Colonic mucosa (tissue), 4 donors: ENCODE measurements at places on chromosomes 3 and 15. TPM values are rescaled to one million over a fixed set of nuclear protein-coding genes. Genes with fewer than 3 reads are reported as not detected.

- no peaks in the 10 kb centered on the region for H3K27me3 ChIP-seq
- H3K4me3 ChIP-seq: no peak overlapping the region
- no peaks in the 10 kb centered on the region for H3K4me1 ChIP-seq
- no peak for DNase-seq
- H3K27ac ChIP-seq: no peak overlapping the region
These were observed 189.8 kb upstream of the PROK2 start for GRCh38 chr3:71974786-71975185.

Gene CISH
- 19.6 TPM for total RNA-seq

DNA sequence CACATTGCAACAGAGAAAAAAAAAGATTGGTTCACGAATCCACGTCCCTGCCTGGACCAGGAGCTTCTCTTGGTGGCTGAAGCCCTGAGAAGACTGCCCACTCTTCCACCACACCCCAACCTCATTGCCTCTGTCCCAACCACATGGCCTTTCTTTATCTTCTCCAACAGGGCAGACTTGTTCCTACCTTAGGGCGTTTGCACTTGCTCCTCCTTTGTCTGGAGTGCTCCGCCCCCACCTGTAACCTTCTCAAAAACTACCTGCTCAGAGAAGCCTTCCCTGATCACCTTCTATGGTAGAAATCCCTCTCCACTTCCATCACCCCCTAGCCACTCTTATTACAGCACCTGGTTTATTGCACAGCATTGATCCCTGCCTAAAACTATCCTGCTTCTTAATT lies 64.7 kb downstream of the ITGA11 start:
- H3K27ac ChIP-seq: no peak overlapping the region
- H3K27me3 ChIP-seq: no peaks in the 10 kb centered on the region
- no peak overlapping the region for H3K4me3 ChIP-seq
- no peaks in the 10 kb centered on the region for H3K36me3 ChIP-seq

DNA sequence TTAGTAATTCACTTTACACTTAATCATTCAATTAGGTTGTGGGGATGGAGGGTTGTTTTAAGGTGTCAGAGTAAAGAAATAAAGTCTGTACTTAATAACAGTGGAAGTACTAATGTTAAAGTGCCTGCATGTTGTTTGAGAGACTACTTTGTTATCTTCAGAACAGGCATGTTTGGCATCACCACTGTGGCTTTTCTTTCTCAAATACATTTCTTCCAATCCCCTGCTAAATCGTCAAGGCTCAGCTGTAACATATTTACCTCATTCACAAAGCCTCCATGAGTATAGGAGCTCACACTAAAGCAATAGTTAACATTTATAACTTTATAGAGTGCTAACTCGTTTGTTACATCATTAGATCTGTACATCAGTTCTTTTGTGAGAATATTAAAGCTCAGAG lies 2.6 kb downstream of the TIMMDC1 start:
- no peak for DNase-seq
- no peak overlapping the region for H3K4me3 ChIP-seq
- H3K27me3 ChIP-seq: no peaks in the 10 kb centered on the region
- no peak overlapping the region for H3K27ac ChIP-seq

DNA sequence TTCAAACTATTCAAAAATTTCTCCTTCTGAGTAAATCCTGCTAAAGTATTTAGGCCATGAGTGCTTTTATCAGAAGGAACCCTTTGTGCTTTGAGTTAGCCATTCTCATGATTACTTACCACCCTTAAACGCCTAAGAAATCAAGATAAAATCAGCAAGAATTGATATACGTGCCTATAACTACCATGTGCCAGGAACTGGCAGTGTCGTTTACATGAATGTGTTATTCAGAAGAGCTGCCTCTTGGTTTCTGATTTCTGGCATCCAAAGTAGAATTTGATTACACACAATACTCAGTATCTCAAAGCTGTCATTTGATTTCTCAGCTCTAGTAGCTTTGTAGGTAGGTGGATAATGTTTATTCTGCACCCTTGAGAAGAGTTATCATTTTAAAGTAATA lies 351.3 kb upstream of the CCDC54 start:
- H3K27ac ChIP-seq: no peak overlapping the region
- H3K27me3 ChIP-seq: no peaks in the 10 kb centered on the region
- no peak overlapping the region for H3K4me3 ChIP-seq
- no peaks in the 10 kb centered on the region for H3K36me3 ChIP-seq

Gene AADACL2
- total RNA-seq: not detected

- H3K27me3 ChIP-seq: no peaks in the 10 kb centered on the region
- no peak overlapping the region for H3K27ac ChIP-seq
- H3K36me3 ChIP-seq: no peaks in the 10 kb centered on the region
- no peak for DNase-seq
These were observed 80.9 kb upstream of the RPL32 start for GRCh38 chr3:12922306-12922705.

DNA sequence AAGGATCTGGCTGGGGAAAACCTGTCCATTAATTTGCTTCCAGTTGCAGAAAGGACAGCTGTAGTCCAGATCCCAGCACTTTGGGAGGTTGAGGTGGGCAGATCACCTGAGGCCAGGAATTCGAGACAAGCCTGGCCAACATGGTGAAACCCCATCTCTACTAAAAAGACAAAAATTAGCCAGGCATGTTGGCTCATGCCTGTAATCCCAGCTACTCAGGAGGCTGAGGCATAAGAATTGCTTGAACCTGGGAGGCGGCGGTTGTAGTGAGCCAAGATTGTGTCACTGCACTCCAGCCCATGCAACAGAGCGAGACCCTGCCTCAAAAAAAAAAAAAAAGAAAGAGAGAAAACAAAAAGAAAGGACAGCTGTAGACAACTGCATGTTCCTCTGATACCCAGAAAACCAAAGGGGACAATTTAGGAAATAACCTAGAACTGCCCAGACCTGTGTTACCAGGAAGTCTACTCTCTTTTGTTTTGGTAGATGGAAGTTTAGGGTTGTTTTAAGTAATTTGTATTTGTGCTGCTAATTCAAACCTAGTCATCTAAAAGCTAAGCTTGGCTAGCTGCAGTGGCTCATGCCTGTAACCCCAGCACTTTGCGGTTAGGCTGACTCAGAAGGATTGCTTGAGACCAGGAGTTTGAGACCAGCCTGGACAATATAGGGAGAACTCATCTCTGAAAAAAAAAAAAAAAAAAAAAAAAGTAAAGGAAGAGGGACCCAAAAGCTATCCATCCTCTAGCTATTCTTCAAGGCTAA lies 22.7 kb downstream of the EXD1 start:
- no peak for DNase-seq
- no peaks in the 10 kb centered on the region for H3K4me1 ChIP-seq
- H3K27ac ChIP-seq: no peak overlapping the region
